ENCODE measurements at places on chromosomes 2 and 18.

GRCh38 chr18:8611916-8612576 lies 2.8 kb downstream of the RAB12 start:
- DNase-seq: no peak

- DNase-seq: no peak
Observed at GRCh38 chr2:28906376-28906775, 11.9 kb downstream of the WDR43 start.

DNA sequence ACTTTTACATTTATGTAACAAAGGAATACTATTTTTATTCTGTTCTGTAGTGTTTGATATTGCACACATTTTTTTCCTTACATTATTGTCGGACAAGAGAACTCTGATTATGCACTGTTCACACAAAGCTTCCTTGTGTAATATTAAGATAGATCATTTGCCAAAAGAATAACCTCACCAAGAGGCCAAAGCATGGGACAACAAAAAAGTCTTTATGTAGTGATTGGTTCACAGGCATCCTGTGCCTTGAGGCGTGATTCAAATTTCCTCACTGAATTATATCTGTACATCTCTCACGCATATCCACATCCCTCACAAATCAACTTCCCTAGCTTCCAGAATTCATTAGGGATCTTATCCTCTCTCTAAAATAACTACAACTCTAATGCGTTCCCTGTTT lies 642.7 kb downstream of the NR4A2 start:
- DNase-seq: no peak

DNA sequence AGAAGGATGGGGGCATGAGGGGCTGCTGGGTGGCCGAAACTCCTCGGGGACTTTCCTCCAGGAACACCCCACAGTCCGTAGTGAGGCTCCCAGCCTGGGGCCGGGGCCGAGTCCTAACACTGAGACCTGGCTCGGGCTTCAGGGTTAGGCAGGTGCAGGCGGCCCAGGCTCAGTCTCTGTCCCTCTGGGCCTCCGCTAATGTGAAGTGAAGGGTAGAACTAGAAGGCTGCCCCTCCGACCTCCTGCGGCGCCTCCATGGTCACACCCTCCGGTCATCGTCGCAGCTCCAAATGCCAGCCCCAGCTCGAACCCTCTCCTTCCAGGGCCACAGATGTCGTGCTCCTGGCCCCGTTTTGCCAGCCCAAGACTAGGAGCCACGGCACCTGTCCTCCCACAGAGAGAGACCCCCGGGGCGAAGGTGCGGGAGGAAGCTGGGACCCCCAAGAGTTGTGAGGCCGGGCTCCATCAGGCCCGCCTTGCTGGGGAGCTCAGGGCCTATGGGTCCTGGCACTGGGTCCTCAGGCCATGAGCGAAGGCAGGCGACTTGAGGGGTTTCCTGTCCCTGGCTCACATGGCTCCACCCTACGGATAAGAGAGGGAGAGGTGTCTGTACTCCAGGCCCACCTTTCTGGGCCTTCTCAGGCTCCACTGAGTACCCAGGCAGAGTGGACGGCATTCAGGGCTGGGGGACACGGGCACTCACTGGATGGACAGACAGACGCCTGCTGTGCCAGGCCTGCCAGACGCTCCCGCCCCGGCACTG lies 797 bp downstream of the ANO7 start:
- no peak for DNase-seq

All from stimulated activated CD4-positive, alpha-beta T cell treated with anti-CD3 and anti-CD28 coated beads, Interleukin-4, amount 100 ng/mL, for 48 hours (primary cell).